Amniotic epithelial cell (primary cell): ENCODE measurements at places on chromosomes 12 and 14.
A peak's percentile ranks its signal among the peaks of the same experiment; 100 is the strongest.

- DNase-seq, result no peak
Observed at GRCh38 chr12:97306147-97306546, 156.5 kb upstream of the RMST start.

DNA sequence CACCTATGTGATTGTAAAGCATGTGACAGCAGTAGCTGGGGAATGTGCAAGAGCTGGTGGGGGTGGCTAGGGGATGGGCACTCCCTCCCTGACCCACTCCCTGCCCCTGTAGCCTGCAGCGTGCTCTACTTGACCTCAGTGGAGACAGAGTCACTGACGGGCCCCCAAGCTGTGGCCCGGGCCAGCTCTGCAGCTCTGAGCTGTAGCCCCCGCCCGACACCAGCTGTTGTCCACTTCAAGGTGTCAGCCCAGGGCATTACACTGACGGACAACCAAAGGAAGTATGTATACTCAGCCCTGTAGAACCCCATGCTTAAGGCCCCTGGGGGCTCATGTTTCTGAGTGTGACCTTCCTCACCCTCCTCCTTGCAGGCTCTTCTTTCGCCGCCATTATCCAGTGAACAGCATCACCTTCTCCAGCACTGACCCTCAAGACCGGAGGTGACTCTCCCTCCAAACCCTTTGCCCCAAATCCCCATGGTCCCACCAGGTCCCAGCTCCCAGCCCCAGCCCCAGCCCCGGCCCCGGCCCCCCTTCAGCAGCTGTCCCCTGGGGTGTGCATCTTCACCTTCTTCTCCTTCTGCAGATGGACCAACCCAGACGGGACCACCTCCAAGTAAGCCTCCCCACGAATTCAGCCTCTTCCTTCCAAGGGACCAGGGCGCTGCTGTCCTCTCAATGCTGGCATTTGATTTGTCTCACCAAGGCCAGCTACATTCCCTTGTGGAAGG, 13.3 kb downstream of the TNS2 start:
- DNase-seq, result no peak

DNA sequence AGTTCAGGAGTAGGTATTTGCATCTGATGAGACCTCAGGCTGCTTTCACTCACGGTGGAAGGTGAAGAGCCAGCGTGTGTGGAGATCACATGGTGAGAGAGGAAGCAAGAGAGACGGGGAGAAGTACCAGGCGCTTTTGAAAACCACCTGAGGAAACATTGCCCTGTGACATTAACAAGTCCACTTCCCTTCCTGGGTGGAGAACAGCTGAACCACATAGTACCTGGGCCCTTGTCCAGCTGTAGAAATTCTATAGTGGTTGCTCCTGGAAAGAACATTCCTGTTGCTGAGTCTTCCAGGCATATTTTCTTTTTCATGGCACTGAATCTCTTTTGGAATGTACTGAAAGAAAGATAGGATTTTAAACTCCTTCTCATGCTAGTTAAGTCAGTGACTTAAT, 87.3 kb upstream of the RIN3 start:
- peak; percentile 49 for DNase-seq

DNA sequence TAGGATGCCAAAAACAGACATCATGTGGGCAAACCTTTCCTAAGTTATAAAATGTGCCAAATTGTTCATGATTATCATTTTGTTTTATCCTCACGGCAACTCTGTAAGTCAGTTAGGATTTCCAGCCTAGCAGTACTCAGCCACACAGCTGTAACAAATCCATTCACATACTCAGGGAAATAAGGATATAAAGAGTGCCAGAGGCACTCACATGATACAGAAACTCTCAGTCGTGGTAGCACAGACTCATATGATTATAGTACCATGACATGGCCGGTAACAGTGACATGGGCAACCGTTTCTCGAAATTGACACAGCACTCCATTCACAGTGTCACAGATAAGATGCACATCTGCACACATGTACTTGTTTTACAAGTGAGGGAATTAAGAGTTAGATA, 344.2 kb downstream of the LRIG3 start:
- no peak for DNase-seq

DNA sequence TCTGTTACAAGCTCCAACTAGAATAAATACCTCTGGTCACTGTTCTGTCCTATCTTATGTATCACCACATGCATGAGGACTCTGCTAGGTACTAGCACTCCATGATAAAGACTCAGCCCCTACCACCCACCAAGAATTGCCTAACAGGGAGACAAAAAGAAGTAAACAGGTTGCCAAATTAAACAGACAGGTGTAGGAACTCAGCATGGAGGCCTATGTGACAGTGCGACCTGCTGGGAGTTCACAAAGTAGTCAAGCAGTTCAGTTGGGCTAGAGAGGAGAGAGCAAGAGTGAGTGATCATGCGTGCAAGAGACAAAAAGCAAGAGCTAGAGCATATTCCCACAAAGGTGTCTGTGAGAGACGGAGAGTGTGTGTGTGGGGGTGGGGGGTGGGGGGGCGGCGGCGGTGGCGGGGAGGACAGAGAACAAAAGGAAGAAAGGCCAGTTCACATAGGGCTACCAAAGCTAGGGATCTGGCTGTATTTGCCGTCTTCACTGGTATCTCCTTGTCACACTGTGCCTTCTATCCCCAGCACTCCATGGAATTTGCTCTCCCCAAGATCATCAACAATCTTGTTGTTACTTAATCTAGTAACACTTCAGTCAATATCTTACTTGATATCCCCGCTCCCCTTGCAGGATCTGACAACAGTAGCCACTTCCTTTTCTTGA, 81.2 kb downstream of the SPPL3 start:
- DNase-seq, result no peak

GRCh38 chr12:123942911-123943648, 29.6 kb downstream of the CCDC92 start:
- peak; percentile 78 for DNase-seq

- peak; percentile 63 for DNase-seq
Observed at GRCh38 chr12:8127138-8127537, 3.7 kb downstream of the CLEC4A start.

DNA sequence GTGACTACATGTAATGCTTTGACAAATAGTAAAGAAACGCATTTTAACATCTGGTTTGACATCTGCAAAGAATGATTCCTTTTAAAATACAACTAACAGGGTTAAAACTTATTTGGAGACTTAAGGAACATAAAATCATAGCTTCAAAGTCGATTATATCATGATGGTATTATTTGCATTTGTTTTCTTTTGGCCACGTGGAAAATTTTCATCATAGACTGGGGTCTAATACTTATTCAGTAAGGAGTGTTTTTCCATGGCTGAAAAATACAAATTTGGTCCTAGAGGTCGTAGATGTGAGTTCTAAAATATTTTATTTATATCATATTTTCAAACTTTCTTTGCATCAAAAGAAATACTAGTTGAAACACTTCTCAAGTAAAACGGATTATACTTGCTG, 31.5 kb upstream of the LMNTD1 start:
- DNase-seq, result no peak

GRCh38 chr12:27821259-27821973, 41.4 kb upstream of the MANSC4 start:
- peak; percentile 80 for DNase-seq

- no peak for DNase-seq
Observed at GRCh38 chr12:123931686-123932321, 40.8 kb downstream of the CCDC92 start.

DNA sequence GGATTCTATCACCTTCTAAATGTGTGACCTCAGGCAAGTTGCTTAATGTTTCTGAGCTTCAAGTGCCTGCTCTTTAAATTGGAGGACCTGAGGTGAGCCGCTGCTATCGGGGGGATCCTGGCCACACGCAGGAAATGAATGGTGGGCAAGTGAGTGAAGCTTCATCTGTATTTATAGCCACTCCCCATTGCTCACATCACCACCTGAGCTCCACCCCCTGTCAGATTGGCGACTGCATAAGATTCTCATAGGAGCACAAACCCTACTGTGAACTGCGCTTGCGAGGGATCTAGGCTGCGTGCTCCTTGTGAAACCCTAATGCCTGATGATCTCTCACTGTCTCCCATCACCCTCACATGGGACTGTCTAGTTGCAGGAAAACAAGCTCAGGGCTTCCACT, 158.6 kb upstream of the CCND2 start:
- no peak for DNase-seq

DNA sequence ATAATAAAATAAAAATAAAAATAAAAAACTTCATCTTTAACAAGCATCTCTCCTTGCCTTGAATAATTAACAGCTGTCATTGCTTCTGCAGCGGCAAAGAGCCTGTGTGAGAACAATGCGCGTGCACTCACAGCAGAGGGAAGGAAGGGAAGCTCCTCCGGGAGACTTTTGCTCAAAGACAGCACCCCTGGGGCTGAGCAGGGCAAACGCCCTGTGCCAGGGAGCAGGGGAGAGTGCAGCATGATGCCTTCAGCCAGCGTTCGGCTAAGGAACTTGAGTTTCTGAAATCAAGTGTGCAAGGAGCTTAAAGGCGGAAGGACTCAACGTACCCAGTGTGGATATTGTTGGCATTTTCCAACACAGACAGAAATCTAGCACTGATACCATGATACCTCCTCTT, 120.5 kb downstream of the RIMBP2 start:
- DNase-seq, result no peak

GRCh38 chr12:109173443-109174240, 57.3 kb downstream of the ACACB start:
- DNase-seq, result no peak

GRCh38 chr14:105861985-105862465, 335.6 kb downstream of the TMEM121 start:
- no peak for DNase-seq

DNA sequence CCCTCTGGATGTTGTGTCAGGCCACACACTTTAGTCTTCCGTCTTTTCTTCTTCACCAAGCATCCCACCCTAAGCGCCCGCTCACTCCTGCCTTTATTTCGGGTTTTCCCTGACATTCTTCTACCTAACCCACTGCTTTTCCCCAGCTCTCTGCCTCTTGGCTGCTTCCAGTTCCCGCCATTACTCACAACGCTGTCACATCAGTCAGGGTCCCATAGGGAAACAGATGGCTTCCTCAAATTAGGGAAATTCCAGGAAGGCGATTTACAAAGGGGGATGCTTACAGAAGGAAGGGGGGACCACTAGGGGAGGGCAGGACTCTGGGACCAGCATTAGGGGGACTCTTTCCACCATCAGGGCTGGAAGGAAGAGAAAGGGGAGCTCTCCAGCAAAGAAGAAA, 9.2 kb upstream of the PPP1R13B start:
- no peak for DNase-seq

GRCh38 chr12:69415471-69416275, 54.5 kb upstream of the FRS2 start:
- DNase-seq, result peak; percentile 96

DNA sequence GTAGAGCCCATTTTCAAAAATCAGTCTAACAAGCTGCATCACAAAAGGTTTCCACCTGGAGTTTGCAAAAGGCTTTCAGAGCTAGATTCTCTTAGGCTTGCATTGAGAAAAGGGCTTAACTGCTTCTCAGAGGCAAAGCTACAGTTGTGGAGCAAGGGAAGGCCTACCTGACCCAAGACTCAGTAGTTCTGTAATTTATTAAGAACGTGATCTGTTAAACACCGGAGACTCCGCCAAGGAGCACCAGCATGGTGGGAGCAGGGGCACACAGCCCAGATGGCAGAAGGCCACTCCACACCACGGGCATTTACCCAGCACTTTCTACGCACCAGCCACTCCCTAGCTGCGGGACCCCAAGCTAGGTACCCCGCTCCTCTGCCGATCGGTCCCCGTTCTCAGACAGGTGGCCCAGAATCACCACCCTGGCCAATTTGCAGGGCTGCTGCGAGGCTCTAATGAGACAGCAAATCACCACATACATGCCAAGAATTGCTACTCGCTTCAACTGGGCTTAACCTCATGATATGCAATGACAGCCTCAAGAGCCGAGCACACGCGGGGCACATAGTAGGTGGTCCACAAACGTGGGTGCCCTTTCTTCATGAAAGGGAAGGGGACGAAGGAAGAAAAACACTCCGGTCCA, 1.5 kb downstream of the ITPK1 start:
- no peak for DNase-seq

DNA sequence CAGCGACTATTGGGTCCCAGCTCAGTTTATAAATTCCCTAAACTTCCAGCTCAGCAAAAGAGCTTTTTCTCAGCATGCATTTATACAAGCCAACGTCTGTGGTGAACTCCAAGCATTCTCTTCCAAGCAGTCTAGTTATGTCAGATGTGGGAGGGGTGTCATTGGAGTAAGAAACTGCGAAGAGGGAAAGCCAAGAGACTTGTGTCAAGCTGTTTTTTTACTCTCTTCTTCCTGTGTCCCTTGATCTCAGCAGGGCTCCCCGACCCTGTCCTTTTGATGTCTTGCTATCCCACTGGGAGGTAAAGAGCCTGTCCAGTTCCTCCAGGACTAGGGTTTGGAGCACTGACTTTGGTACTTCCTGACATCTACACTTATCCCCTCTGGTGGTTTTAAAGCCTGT, 69.0 kb downstream of the PPM1H start:
- DNase-seq, result peak; percentile 23

- no peak for DNase-seq
Observed at GRCh38 chr12:53965281-53966084, 7.4 kb upstream of the HOXC11 start.

GRCh38 chr12:72241552-72241951, 30.6 kb upstream of the TRHDE start:
- no peak for DNase-seq

- no peak for DNase-seq
Observed at GRCh38 chr14:99173086-99173485, 98.9 kb downstream of the BCL11B start.

- DNase-seq, result no peak
Observed at GRCh38 chr12:88559772-88560171, 20.5 kb downstream of the KITLG start.

GRCh38 chr12:68739891-68740290, 6.1 kb upstream of the SLC35E3 start:
- no peak for DNase-seq

DNA sequence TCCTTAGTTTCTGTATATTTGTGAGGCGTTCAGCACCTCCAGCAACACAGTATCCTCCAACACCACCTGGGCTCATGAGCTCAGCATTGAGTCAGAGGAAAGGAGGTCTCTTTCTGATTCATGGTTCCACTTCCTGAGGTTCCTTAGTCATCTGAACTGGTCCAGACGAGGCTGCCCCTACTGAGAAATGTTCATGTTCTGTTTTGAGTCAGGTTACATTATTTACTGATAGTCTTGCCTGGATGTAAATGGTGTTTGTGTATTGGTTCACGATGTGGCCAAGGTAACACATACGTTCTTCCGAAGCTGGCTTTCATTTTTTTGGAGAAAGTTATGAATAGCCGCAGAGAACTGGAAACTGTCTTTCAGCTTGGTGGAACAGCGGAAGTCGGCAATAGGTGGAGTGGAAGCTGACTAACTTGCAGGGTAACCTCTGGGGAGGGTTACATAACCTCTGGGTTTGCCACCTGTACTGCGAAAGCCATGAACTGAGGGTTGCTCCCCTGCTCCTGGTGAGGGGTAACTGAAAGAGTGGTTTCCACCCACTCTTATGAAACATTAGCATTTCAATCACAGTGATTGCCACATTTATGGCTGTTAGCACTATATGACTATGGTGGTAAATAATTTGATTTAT, 42.2 kb upstream of the MANSC4 start:
- DNase-seq, result peak; percentile 87

DNA sequence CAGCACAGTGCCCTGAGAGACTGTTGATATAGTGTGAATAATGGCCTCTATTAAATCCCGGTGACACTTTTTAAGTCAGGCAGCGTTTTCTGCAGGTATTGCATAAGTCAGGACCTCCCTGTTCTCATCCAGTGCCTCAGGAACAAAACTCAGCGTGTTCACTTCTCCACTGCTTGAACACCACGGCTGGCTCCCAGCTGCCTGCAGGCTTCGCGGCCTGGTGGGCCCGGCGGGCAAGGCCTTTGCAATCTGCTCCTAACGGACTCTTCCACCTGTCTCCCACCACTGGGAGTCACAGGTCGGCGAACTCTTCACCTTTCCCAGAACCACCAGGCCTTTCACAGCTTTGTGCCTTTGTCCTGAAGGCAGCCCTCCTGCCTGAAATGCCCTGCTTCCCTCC, 18.7 kb downstream of the RFX4 start:
- DNase-seq, result no peak
